Stimulated activated CD4-positive, alpha-beta T cell treated with anti-CD3 and anti-CD28 coated beads, TNF-alpha, amount 100 ng/mL, for 24 hours (primary cell): ENCODE measurements at places on chromosomes 3 and 15.

DNA sequence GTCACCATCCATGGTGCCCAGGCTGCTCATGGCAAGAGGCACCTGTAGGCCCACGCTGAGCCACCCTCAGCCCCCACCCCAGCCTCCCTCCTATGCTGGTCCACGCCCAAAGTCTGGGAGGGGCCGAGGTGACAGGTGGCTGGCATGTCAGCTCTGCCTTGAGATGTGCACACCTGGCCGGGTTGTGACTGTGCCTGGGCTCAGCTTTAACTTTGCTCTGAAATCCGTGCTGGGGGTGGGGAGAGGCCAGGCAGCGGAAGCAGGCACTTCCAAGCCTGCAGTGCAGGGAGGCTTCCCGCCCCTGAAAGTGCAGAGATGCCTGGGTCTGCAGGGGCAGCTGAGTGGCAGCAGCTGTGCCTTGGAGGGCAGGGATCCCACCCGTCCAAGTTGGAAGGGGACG lies 1124.8 kb downstream of the SI start:
- DNase-seq: no peak

- no peak for DNase-seq
Measured at GRCh38 chr3:99976584-99976983, 137.7 kb downstream of the FILIP1L start.

GRCh38 chr3:49799761-49800160 lies at the start of gene CDHR4:
TSS of gene CDHR4 (minus strand) at chr3:49799873. CDS start at chr3:49799812, 61 bp downstream.
- DNase-seq: no peak

DNA sequence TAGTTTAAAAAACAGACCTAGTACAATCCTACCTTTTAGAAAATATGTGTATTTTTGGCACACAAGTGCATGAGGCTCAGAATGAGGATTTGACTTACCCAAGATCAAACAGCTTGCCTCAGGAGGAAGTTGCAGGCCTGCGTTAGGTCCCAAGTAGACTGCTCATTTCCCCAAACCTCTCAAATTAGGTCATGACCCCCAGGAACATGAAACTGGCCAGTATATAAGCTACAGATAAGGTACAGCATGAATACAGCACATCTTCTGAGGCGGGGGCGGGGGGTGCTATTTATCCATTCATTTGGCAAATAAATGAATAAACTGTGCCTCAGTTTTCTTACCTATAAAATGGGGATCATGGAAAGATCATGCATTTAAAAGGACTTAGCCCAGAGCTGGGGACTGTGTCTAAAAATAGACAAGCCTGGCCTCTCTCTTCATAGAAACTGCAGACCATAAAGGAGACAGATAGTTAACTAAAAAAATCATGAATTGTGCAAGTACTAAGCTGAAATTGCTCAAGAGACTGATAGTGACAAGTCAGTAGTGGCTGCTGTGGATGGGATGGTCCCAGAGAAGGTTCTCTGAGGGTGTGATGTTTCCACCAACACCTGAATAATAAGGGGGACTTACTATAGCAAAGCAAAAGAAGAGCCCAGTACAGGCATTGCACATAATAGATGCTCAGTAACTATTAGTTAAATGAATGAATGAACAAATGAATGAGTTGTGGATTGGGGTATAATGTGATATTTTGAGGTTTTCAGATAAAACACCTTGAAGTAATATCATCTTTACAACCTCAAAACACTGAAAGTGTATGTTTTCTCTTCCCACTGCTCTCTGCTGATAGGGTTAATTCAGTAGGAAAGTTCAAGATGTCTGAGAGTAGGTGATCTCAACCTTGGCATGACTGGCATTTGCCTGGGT lies 258.5 kb upstream of the PROK2 start:
- DNase-seq: no peak

DNA sequence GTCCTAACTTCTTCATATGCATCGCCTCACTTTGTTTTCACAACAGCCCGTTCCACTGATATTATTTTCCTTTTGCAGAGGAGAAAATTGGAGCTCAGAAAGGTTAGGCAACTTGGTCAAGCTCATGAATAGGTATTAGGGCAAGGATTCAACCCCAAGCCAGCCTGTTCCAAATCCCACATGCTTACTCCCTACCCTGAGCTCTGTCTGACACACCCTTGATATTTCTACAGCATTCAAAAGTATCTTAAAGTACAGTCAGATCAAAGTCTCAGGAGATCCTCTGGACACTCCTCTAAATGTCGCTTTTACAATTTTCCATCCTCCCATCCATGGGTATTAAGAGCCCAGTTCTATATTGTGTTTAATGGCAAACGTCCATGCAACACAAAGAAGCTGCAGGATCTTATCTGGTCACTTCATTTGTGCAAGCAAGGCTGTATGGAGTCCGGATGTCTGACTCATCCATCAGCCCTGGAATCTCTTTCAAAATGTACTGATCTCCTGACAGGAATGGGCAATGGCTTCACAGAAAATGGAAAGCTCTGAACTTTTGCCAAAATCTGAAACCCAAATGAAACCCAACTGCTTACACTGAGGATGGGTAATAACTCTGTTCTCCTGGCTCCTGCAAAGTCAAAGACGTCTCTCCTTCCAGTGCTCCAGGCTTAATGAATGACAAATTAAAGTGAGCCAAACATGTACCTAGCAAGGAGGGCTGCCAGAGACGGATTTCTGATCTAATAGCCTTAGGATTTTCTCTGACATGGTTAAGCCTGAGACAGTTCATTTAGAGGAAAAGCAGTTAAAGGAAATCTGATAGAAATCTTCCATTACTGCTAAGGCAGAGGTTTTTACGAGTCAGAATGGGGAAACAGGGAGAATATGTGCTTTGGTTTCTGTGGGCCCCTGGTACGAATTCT lies 230.9 kb upstream of the RORA start:
- DNase-seq: no peak

- DNase-seq: no peak
Measured at GRCh38 chr3:88412346-88412745, 262.6 kb downstream of the C3orf38 start.

DNA sequence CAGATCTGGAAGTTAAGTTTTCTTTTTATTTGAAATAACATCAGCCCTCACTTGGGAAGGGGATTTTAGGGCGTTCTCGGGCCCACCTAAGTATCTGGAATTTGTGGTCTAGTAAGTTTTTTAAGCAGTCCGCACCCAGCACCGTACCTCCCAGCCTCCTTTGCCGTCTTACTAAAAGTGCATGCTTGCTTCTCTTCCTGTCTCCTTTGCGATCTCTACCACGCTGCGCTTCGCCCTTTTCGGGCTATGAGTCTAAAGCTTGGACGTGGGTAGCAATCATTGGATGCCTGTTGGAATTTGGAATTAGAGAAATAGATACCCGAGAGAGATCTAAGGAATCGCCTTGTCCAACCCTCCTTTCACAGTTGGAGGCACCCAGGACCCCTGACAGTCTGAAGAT lies 1.1 kb downstream of the THSD4 start:
- no peak for DNase-seq

- DNase-seq: no peak
Measured at GRCh38 chr3:25592510-25592968, 72.2 kb downstream of the TOP2B start.

- no peak for DNase-seq
Measured at GRCh38 chr15:38220606-38221273, 31.9 kb upstream of the SPRED1 start.
